ENCODE measurements at places on chromosomes 4 and X. TPM values are rescaled to one million over a fixed set of nuclear protein-coding genes. Genes with fewer than 3 reads are reported as not detected.
A peak's percentile ranks its signal among the peaks of the same experiment; 100 is the strongest.

The PDK3 gene
- 29.5 TPM for total RNA-seq

- DNase-seq = no peak
Measured at GRCh38 chr4:38169524-38169923, 209.3 kb downstream of the PTTG2 start.

DNA sequence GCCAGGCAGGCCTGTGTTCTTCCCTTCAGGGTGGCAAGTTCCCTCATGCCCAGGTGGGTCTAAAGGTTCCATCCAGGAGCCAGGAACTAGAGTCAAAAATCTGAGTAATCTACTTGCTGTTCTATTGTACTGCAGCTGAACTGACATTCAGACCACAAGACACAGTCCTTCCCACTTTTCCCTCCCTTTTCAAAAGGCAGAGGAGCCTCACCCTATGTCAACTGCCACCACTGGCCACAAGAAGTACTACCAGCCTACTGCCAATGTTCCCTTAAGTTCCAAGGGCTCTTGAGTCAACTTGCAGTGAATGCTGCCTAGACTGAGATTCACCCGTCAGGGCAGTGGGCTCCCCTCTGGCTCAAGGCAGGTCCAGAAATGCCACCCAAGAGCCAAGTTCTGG lies 133.5 kb downstream of the FAM47B start:
- no peak for DNase-seq

The EGF gene
- 10.1 TPM for total RNA-seq

The STS gene
- 10.6 TPM for total RNA-seq

The CCNB3 gene
- total RNA-seq = 2.9 TPM

DNA sequence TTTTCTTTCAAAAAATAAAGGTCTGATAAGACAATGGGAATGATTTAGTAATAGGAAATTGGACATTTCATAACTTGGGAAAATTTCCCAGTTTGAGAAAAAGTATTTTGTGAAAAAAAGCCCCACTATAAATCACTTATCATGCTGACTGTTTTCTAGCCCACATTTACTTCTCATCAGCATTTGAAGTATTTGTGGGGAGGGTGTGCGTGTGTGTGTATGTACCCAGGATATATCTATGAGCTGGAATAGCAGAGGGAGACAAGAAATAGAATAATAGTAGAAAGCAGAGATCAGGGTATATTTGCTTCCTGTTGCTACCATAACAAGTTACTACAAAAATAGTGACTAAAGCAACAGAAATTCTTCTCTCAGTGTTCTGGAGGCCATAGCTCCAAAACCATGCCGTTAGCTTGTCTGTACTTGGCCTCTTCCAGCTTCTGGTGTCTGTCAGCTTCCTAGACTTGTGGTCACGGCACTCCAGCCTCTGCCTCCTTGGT lies 139.8 kb downstream of the PTTG2 start:
- DNase-seq = no peak

The COMMD8 gene
- total RNA-seq = 15.8 TPM

- DNase-seq = no peak
Measured at GRCh38 chrX:132774010-132774714, 184.3 kb downstream of the HS6ST2 start.

DNA sequence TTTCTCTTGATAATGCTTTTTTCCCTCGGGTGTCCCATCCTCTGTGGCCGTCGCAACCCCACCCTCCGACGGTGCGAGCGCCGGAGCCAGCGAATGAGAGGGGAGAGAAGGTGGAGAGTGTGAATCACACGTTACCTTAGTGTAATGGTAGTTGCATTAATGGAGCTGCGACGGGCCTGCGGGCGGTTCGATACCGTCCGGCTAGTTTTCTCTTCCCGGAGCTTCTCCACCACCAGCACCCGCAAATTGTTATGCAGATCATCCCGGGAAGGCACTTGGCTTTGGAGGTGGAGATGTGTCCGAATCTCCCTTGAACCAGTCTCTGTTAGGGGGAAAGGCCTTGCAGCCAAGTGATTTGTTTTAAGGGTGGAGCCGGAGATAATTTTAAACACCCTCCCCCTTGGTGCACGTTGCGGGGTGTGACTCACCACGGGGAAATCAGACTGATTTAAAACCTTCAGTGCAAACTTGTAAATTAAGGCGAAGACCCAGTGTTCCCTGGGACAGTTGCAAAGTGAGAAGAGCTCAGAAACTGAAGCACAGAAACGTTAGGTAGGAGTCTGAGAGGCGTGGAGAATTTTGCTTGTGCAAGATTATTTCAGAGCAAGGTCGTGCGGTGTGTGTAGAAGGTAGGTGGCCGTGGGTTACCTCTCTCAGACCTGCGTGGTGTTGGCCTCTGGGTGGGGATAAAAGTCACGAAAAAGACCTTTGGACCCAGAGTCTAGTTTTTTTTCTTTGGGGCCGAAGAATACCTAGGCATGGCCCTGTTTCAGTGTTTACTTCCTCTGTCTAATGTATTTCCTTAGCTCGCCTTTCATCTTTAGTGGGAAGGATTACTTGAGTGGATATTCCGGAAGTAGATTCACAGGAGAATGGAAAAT lies 1.3 kb downstream of the AFF1 start:
- DNase-seq = peak; percentile 89

- no peak for DNase-seq
Measured at GRCh38 chrX:127190381-127190780, 370.9 kb downstream of the PRR32 start.

DNA sequence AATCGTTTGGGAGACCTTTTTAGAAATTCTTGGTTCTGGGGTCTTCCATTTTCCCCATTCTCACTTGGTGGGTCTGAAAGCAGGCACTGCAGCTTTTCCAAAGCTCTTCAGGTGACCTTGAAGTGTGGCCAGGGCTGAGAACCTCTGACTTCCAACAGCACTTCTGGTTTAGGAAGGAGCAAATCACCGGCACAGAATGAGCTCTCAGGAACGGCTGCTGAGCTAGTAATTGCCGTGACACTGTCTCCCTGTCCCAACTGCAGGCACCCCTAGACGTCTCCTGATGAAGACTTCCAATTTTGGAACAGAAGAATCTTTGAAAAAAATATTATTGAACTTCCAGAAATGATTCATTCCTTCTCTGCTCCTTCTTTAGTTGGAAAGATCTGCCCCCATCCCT lies 31.3 kb downstream of the CD38 start:
- no peak for DNase-seq

- DNase-seq = no peak
Measured at GRCh38 chr4:75527482-75527881, 13.2 kb downstream of the THAP6 start.

DNA sequence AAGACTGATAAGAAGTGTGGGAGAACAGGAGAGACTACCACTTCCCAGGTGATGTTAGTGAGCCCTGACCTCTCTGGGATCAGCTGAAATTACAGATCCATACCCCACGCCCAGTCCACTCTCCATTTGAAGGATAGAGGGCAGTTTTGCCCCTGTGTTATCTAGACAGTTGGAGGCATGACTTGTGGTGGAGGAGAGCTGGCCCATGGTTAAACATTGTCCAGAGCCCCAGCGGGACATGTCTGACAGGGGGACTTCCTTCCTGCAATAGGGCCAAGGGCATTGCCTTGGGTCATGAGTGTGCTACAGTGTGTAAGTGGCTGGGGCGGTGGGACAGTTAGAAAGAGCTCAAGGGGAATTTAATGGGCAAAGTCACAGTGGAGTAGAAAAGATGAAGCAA lies 181.1 kb downstream of the MID1IP1 start:
- DNase-seq = no peak

The SMIM10 gene
- total RNA-seq = 0.44 TPM

DNA sequence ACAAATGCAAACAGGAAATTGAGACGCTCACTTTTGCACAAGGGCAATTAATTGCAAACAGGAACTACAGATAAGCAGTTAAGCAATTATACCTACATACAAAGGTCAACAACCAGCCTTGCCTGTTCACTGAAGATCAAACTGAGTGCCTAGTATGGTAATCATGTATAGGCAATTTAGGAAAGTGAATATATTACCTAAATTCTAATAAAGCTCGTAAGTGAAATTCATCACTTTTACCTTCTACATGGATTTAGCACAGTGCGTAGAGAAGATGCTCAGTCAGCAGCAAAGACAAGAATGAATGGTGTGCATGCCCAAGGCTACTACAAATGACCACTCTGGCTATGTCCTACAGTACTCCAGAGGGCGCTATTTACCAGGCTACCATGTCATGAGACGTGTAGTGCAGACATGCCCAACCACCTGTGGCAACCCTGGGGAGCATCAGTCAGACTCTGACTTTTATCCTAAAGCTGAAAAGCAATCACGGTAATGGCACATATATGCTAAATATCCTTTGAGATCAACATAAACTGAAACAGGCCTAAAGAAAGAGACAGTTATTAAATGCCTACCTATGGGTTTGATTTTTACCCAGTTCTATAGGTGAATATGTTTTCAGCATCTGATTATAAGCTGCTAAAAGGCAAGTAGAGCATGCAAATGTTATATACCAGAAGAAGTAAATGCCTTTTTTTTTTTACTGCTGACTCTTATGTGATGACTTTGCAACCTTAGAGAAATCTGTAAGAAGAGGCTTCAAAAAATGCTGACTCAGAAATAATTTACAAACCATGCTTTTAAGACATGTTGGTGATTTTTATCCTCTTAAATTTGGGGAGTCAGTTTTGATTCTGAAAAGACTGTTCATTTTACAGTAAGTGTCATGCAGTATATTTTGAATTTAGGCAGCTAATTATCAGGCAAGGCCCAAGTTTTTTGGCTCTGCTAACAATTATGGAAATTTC lies 178.0 kb downstream of the PPP3CA start:
- peak; percentile 83 for DNase-seq

- DNase-seq = no peak
Measured at GRCh38 chrX:14352511-14352910, 176.8 kb upstream of the GLRA2 start.

The FAM114A1 gene
- 87.9 TPM for total RNA-seq

- DNase-seq = no peak
Measured at GRCh38 chr4:15982842-15983524, 20.0 kb upstream of the FGFBP2 start.

GRCh38 chrX:147468600-147468999 lies 443.1 kb upstream of the FMR1 start:
- no peak for DNase-seq

DNA sequence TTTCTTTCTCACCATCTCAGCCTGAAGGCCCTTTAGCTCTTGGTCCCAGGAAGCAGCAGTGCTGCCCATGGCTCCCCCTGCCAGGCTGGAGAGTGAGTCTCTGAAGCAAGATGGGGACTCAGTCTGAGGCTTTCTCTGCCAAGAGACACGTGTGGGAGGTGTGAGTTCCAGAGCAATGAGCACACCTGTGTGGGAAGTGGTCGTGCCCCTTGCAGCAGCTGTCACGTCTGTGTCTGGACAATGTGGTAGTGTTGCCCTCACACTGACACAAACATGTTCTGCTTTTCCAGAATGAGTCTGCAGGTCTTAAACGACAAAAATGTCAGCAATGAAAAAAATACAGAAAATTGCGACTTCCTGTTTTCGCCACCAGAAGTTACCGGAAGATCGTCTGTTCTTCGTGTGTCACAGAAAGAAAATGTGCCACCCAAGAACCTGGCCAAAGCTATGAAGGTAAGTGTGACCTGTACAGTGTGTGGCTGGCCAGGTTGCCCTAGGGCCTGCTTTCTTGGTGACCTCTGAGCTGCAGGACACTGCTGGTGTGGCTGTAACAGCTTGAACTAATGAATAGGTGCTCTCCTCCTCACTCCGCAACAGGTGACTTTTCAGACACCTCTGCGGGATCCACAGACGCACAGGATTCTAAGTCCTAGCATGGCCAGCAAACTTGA lies 1.9 kb downstream of the TACC3 start:
- no peak for DNase-seq

The SLITRK4 gene
- 0.61 TPM for total RNA-seq

The FAAH2 gene
- total RNA-seq = 21.4 TPM

DNA sequence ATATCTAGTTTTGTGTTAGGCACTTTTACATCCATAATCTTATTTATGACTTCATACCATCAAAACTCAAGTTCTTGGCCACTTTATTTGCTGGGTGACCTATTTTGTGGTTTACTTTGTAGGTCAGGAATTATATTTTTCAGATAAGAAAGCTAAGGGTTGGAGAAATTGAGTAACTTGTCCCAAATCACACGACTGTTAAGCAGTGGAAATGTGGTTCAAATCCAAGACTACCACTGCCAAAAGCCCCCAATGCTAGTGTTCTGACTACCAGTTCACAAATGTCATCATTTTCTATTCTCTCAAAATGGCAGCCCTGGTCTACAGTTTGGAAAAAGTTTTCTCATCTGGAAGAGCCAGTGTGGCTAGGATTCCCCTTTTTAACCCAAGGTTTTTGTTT lies 74.6 kb downstream of the OPHN1 start:
- no peak for DNase-seq

- no peak for DNase-seq
Measured at GRCh38 chr4:14125375-14126129, 498.0 kb upstream of the BOD1L1 start.

The ARAP2 gene
- total RNA-seq = 270 TPM

GRCh38 chrX:18927558-18927957 lies 56.4 kb downstream of the PHKA2 start:
- DNase-seq = no peak

The YIPF6 gene
- 15.9 TPM for total RNA-seq

All from upper lobe of left lung (tissue), 6 donors.